Prostate gland (tissue), 2 donors: ENCODE measurements at places on chromosomes 7 and 10.
A peak's percentile ranks its signal among the peaks of the same experiment; 100 is the strongest.

- H3K4me3 ChIP-seq: no peak overlapping the region
- H3K27me3 ChIP-seq: no peaks in the 10 kb centered on the region
- no peaks in the 10 kb centered on the region for H3K36me3 ChIP-seq
These were observed 8.9 kb downstream of the LCOR start for GRCh38 chr10:96840841-96841518.

- no peak overlapping the region for H3K27ac ChIP-seq
- no peak overlapping the region for H3K4me3 ChIP-seq
- no peaks in the 10 kb centered on the region for H3K27me3 ChIP-seq
- no peak for DNase-seq
These were observed 138.1 kb upstream of the UNC5B start for GRCh38 chr10:71074176-71074755.

GRCh38 chr10:123634221-123634620 is 31.9 kb upstream of the GPR26 start:
- no peaks in the 10 kb centered on the region for H3K27me3 ChIP-seq
- no peak for DNase-seq
- no peaks in the 10 kb centered on the region for H3K36me3 ChIP-seq
- H3K4me1 ChIP-seq: no peaks in the 10 kb centered on the region
- no peak overlapping the region for H3K4me3 ChIP-seq

GRCh38 chr10:97069026-97069425 is 116.7 kb downstream of the SLIT1 start:
- no peaks in the 10 kb centered on the region for H3K36me3 ChIP-seq
- no peaks in the 10 kb centered on the region for H3K27me3 ChIP-seq
- H3K4me1 ChIP-seq: no peaks in the 10 kb centered on the region
- H3K27ac ChIP-seq: no peak overlapping the region
- DNase-seq: no peak
- H3K4me3 ChIP-seq: no peak overlapping the region

DNA sequence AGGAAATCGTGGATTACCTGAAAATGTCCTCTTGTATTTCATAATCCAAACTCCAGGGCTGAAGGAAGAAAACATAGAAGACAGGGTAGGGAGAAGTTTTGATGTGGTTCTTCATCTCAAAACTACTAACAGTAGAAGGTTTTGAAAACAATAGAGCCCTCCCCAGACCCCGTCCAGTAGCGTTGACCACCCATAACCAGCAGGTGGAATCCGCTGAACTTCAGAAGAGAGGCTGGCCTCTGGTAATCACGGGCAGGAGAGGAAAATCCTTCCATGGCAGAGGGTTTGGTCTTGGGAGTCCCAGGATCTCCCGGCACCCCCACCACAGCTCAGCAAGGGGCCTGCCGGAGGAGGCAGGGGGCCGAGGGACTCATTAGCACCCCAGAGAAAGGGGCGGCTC is 333.4 kb upstream of the RNF32 start:
- no peaks in the 10 kb centered on the region for H3K36me3 ChIP-seq
- no peaks in the 10 kb centered on the region for H3K27me3 ChIP-seq
- no peak overlapping the region for H3K27ac ChIP-seq
- DNase-seq: no peak
- no peak overlapping the region for H3K4me3 ChIP-seq

GRCh38 chr7:108442039-108442568 is 14.1 kb downstream of the NRCAM start:
- no peaks in the 10 kb centered on the region for H3K27me3 ChIP-seq
- no peak for DNase-seq

- no peaks in the 10 kb centered on the region for H3K4me1 ChIP-seq
- no peak for DNase-seq
- H3K27ac ChIP-seq: no peak overlapping the region
- no peak overlapping the region for H3K4me3 ChIP-seq
These were observed 53.0 kb downstream of the PHF14 start for GRCh38 chr7:11026452-11027359.

DNA sequence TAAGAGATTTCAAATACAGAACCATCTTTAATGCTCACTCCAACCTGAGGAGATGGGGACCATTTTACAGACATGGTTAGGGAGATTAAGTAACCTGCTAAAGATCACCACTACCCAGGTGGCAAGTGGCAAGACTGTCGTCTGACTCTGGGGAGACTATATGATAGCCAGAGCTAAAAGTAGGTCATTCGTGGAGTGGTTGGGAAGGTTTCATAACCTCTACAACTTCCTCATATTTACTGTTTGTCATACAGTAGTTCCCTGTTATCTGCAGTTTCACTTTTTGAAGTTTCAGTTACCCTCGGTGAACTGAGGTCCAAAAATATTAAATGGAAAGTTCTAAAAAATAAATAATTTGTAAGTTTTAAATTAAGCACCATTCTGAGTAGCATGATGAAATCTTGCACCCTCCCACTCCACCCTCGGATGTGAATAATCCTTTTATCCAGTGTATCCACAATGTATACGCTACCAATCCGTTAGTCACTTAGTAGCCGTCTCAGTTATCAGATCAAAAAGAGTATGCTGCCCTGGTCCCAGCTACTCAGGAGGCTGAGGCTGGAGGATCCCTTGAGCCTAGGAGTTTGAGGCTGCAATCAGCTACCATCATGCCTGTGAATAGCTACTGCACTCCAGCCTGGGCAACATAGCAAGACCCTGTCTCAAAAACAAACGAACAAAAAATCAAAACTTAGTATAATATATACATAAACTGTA is 14.9 kb upstream of the LGI1 start:
- no peaks in the 10 kb centered on the region for H3K4me1 ChIP-seq
- H3K4me3 ChIP-seq: no peak overlapping the region
- no peak overlapping the region for H3K27ac ChIP-seq
- H3K36me3 ChIP-seq: no peaks in the 10 kb centered on the region

GRCh38 chr10:62333988-62334682 is 40.0 kb upstream of the ZNF365 start:
- no peaks in the 10 kb centered on the region for H3K27me3 ChIP-seq
- DNase-seq: no peak
- no peak overlapping the region for H3K27ac ChIP-seq
- H3K4me3 ChIP-seq: no peak overlapping the region
- H3K36me3 ChIP-seq: no peaks in the 10 kb centered on the region

DNA sequence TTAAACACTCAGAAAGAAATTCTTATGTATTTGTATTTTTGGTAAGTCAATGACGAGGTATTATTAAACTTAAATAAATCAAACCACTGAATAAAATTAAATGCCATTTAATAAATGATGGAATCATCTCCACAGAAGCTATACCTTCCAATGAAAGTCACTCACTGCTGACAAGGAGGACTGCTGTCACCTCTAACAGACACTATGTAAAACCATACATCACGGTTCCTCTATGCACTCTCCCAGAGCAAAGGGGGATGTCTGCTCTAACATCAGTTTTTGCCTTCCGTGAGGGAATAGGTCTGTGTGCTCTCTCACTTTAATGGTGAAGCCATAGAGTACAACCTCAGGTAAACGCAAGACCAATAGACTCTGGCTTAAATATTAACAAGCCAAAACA is 99.7 kb upstream of the DDC start:
- H3K27ac ChIP-seq: no peak overlapping the region
- no peaks in the 10 kb centered on the region for H3K4me1 ChIP-seq
- no peak overlapping the region for H3K4me3 ChIP-seq
- no peak for DNase-seq
- H3K27me3 ChIP-seq: no peaks in the 10 kb centered on the region
- no peaks in the 10 kb centered on the region for H3K36me3 ChIP-seq

DNA sequence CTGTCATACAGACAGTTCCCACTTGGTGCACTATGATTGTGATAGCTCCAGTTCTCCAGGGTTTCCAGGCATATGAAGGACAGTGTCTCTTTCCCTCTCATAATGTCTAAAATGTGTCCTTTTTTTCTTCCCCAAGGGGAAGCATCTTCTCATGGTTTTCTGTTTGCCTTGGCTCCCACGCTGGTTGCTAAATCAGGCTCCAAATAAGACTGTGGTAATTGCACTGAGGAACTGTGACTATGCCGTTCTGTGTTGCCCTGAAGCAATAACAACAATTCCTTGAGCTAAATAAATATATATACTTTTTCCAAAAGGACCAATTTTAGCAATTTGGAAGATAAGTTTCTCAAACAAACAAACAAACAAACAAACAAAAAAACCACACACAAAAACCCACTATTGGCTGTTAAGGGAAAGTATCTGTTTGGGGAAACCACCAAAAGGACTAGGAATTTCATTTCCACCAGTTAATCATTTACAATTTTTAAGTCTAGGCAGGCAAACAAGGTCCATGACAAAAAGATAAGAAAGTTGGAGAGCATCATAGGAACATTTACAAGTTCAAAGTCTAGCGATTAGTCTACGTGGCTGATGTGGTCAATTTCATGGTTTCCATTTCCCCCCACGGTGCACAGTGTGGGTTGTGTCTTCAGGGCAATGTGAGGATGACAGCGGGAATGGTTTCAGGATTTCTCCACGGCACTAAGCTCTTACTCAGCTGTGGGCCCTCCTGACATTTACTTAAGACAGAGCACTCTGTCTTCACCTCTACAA is 62.4 kb downstream of the THNSL1 start:
- H3K27me3 ChIP-seq: no peaks in the 10 kb centered on the region
- no peaks in the 10 kb centered on the region for H3K36me3 ChIP-seq
- DNase-seq: no peak
- no peak overlapping the region for H3K4me3 ChIP-seq
- H3K4me1 ChIP-seq: no peaks in the 10 kb centered on the region
- H3K27ac ChIP-seq: no peak overlapping the region

DNA sequence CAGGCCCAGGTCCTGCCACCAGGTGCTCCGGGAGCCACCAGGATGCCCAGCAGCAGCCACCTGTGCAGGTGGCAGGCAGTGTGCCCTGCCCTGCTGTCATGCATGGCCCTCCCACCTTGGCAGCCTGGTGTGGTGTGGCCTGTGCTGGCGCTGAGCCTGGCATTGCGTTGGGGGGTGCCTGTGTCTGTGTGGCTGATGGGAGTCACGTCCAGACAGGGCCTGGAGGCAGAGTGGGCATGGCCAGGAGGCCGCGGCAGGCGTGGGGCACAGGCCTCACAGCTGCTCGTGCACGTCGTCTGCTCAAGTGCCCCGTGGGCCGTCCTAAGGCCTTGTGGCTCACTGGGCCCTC is 8.7 kb downstream of the TTYH3 start:
- H3K27me3 ChIP-seq: no peaks in the 10 kb centered on the region
- H3K4me1 ChIP-seq: peaks cover 21% of the 10 kb centered on the region
- H3K36me3 ChIP-seq: no peaks in the 10 kb centered on the region
- H3K4me3 ChIP-seq: no peak overlapping the region

- no peaks in the 10 kb centered on the region for H3K36me3 ChIP-seq
- no peaks in the 10 kb centered on the region for H3K4me1 ChIP-seq
- no peaks in the 10 kb centered on the region for H3K27me3 ChIP-seq
- no peak overlapping the region for H3K27ac ChIP-seq
- no peak overlapping the region for H3K4me3 ChIP-seq
- no peak for DNase-seq
These were observed 50.3 kb upstream of the ANTXRL start for GRCh38 chr10:46236546-46236887.

DNA sequence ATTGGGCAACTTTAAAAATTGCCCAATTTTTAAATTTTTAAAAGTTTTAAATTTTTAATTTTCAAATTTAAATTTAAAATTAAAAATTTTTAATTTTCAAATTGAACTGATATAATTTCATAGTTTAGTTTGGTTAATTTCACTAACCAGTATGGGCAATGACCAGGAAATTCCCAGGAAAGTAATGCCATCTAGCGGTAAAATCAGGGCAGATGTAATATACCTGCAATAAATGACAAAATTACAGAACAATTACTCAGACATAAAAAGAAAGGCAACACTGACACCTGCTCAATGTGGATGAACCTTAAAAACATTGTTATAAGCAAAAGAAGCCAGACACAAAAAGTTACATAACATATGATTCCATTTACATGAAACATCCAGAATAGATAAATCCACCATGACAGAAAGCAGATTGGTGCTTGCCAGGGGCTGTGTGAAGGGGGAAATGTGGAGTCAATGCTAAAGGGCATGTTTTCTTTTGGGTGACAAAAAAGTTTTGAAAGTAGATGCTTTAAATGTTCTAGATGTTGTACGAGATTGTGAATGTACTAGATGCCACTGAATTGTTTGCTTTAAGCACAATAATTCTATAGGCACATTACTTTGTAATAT is 28.6 kb upstream of the SLC16A12 start:
- H3K4me1 ChIP-seq: no peaks in the 10 kb centered on the region
- DNase-seq: peak; percentile 22
- no peak overlapping the region for H3K27ac ChIP-seq
- no peak overlapping the region for H3K4me3 ChIP-seq

DNA sequence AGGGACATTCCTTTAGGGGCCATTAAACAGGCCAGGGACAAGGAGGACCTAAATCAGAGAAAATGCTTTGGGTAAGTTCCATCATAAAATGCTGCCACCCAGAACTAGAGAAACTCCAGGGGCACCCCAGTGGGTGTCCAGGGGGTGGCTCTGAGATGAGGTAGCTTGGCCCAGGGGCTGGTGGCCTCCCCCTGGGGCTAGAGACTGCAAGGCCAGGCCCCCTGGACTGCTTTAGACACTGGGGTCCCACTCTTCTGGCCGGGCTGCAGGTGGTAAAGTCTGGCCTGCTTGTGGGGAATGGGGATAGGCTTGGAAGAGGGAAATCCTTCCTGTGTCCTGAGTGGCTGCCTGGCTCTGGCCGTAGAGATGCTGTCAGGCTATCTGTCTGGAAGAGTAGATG is 169.6 kb upstream of the PODXL start:
- H3K27ac ChIP-seq: no peak overlapping the region
- no peak for DNase-seq
- no peaks in the 10 kb centered on the region for H3K36me3 ChIP-seq
- no peak overlapping the region for H3K4me3 ChIP-seq

DNA sequence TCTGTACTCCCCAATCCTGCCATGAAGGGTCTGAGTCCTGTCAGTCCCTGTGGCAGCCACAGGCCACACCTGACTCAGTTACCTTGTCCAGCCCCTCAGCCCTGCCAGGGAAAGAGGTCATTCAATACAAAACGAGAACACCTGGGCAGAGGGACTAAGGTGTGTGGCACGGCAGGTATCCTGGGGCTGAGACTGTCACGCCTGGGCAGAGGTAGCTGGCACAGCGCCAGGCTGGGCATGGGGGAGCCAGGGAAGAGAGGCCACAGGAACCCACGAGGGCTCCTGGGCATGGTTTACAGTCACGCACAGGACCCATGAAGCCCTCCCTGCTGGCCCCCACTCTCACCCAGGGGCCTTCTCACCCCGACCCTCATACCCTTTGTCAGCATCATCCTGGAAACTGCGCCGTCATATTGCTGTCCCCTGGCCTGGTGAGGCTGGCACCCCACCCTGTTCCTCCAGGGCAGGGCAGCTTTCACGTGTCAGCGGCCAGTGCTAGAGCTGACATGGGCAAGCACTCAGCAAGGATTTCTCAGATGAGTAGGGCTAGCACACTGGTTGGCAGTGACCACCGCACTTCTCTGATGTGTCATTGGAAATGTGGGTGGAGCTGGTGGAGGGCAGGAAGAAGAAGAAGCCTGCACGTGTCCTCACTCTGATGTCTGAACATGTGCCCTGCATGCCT is 42.7 kb downstream of the LRRC18 start:
- H3K27me3 ChIP-seq: no peaks in the 10 kb centered on the region
- H3K27ac ChIP-seq: peak overlapping the region; percentile 13
- no peak for DNase-seq
- no peaks in the 10 kb centered on the region for H3K4me1 ChIP-seq

GRCh38 chr7:134920026-134920753 is 66.1 kb upstream of the AGBL3 start:
- no peak for DNase-seq
- H3K4me1 ChIP-seq: peaks cover 9% of the 10 kb centered on the region
- H3K4me3 ChIP-seq: no peak overlapping the region
- no peak overlapping the region for H3K27ac ChIP-seq
